ENCODE measurements at places on chromosomes 4 and X.

DNA sequence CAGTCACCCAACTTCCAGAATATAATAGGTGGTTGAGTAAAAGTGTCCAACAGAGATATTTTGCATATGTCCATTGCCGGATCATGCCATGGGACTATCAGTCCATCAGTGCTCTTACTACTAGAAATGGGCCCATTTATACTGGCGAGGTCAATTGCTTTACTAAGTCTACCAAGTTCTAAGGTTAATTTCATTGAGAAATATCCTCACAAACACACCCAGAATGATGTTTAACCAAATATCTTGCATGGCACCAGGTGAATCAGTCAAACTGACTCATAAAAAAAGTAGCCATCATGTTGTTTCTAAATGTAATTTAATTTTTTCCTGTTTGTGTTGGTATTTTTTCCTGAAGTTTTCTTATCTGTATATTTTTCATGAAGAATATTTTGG is 1217.0 kb downstream of the RAPGEF2 start:
- DNase-seq = no peak

DNA sequence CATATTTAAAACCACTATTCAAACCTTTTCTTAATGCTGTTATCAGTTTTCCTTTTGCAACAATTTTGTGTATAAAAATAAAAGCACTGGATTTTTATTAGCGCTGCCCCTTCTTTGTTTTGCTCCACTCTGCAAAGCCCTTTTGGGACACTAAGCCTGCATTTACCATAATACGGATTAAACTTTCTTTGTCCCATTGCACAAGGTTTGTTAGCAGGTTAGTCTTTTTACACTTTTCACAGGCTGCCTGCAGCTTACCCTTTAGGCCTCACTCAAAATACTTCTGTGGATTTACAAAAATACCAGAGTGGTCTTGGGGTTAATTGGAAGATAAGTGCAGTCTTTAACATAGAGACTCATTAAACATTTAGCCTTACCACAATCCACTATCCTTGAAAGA is 35.7 kb upstream of the MAB21L2 start:
- DNase-seq = no peak

DNA sequence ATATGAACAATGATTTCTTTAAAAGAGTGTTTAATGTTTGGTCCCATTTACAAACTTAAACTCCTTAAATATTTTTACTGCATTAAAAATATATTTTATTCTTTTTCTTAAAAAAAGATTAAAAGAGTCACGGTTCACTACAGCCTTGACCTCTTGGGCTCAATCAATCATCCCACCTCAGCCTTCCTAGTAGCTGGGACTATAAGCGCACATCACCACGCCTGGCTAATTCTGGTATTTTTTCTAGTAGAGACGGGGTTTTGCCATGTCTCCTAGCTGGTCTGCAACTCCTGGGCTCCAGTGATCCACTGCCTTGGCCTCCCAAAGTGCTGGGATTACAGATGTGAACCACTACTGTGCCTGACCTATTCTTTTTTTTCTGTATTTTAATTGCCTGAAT is 104.7 kb upstream of the TLR2 start:
- no peak for DNase-seq

- no peak for DNase-seq
These were observed 84.4 kb downstream of the HTRA3 start for GRCh38 chr4:8353912-8354453.

GRCh38 chr4:7470522-7471128 is 35.9 kb upstream of the PSAPL1 start:
- no peak for DNase-seq

GRCh38 chr4:95186666-95187065 is 362.1 kb downstream of the UNC5C start:
- no peak for DNase-seq

DNA sequence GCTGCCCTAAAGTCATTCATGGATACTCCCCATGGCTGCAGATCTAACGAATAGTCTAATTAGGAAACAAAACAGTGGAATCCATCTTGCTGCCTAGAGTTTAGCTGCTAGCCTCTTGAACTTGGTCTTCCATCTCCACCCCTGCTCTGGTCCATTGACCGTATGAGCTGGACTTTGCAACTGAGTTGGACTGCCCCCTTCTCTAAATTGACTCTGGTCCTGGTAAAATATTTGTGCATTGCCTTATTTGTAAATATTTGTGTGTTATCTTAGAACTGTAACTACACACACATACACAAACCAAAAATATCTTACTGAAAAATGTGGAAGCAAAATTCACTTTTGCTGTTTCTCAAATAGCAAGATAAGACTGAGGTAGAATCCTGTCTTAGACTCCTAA is 181.3 kb downstream of the NWD2 start:
- DNase-seq = no peak

DNA sequence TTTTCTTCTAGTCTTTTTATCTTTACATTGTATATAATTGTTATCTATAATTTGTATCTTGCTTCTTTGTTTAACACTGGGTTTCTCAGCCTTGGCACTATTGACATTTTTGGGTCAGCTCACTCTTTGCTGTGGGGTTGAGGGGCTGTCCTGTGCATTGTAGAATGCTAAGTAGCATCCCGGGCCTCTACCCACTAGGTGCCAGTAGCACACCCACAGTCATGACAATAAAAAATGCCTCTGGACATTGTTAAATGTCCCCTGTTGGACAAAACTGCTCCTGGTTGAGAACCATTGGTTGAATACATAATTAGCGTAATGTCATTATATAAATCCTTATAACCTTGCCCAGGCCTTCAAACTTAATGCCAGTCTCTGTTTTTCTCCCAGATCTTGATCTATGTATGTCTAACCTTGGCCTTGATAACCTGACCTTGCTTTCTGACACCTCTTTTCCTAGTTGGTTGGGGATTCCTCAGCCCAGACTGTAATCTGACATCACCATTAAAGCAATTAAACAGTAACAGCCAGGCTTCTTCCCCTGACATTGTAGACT is 46.1 kb downstream of the DCX start:
- no peak for DNase-seq

DNA sequence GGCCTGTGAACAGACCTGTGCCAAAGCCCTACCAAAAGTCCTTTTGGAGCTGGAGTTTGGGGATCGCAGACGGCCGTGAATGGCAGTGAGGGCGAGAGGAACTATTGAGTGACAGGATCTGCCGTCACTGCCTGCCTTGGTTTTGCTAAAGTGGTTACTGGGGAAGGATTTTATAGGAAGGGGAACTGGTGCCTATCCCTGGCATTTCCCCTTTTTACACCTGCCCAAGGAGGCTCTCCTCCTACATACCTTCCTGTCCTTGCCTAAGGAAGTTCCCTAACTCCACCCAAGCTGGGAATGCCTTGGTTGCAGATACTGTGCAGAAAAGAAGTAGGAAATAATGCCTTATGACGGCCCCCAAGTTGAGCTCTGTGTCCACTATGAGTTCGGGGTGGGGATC is 14.5 kb downstream of the LONRF3 start:
- no peak for DNase-seq

GRCh38 chr4:168509786-168510185 is 12.9 kb downstream of the PALLD start:
- no peak for DNase-seq

DNA sequence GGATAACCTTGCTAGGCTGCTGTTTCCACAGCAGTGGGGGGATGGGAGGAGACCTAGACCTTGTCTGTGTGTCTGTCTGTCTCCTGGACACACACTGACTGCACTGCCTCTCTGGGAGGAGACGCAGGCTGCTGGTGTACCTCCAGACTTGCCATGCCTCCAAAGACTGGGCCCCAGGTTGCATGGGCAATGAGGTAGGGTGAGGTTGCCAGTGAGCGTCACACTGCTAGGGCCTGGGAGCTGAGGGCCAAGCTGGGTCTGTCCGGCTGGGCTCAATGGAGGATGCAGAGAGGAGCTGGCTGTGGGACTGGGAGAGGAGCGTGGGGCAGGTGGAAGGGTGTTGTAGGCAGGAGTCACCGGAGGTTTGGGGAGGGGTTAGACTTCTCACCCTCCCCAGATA is 16.6 kb downstream of the MAGED2 start:
- no peak for DNase-seq

GRCh38 chr4:47641755-47642154 is 156.7 kb downstream of the ATP10D start:
- no peak for DNase-seq

DNA sequence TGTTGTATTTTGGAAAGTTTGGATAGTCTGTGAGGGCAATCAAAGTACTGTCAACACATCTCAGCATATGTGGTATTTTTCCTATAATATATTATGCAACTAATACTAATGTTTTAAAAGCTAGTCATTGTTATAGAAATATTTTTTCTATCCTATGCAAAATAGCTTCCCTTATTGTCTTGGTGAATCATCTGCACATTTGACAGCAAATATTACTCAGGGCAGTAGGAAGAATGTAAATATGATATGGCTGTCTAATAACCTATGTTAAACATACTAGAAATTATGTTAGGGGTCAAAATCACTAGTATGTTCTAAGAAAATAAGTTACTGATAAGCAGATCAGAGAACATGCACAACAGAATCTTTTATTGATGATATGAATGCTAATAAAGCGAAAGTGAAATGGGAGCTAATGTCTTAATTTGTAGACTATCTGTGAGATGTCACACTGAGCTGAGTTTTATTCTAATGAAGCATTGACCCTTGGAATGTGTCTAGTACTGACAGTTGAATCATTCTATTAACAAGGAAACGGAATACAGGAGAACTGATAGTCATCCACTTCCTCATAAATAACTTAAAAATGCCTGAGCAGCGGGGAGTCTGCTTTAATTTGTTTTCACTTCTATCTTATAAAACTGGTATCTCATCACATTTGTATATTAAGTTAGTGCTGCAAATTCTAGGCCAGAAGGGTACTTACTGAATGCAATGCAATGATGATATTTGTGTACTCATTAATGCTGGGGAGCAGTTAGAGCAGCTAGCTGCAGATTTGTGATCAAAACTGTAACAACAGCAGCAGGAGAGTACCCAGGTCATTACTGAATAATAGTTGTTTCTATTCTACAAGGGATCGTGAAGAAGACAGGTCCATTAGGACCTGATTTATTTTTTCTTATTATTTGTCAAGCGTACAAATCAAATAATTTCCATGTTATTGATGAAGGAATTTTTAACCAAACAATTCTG is 440.3 kb upstream of the AADAT start:
- no peak for DNase-seq

DNA sequence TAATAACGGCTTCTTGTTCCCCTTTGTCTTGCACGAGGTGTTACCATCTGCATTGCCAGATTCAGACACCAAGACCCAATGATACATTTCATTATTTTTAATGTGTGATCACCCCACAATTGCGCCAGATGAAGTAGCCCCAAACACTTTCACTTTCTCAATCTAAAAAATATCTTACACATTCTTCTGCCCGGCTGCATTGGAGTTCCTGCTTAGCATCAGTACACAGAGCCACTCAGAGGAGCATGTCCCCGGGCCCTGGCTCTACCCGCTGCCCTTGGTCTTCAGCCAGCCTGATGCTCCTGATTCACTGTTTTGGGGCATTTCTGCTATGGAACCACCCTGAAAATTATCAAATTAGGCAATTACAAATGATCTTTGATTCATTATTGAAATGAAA is 66.0 kb upstream of the TENM3 start:
- DNase-seq = no peak

GRCh38 chr4:98433691-98434090 is 172.5 kb downstream of the RAP1GDS1 start:
- no peak for DNase-seq

GRCh38 chr4:64417974-64418373 is 8.7 kb upstream of the TECRL start:
- no peak for DNase-seq

DNA sequence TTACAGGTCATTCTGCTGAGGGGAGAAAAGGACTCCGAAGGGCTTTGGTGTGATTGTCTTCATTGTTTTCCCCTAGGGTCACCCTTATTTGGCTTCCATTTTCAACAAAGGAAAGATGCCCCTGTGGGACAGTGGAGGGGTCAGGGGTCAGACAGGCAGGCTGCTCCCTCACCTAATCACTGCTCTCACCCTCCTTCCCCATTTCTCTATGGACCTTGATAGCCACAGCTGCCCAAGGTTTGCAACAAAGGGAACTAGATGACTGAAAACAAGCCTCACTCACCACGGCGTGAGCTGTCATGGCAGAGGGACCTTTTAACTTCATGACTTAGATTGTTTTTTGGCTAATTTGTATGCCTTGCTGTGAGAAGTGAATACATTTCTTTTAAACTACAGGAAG is 40.7 kb downstream of the C4orf51 start:
- no peak for DNase-seq

GRCh38 chr4:121278811-121279368 is 101.9 kb downstream of the QRFPR start:
- DNase-seq = no peak

- no peak for DNase-seq
These were observed 41.6 kb downstream of the TIGD2 start for GRCh38 chr4:89152972-89153371.

DNA sequence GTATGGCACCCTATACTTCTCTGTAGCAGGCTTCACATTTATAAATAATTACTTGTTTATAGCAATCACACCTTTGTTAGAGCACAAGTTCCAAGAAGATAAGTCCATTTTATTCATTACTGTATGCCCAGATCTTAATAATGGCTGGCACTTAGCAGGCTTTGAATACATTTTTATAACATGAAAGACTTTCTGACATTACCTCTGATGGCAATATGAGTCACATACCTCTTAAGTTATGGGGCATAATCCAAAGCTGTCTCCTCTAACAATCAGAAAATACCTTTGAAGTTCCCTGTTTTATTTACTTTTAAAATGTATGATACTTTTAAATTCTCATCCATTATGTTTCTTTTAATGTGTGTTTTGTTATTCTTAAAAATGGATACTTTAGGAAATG is 12.2 kb downstream of the SCRG1 start:
- no peak for DNase-seq

DNA sequence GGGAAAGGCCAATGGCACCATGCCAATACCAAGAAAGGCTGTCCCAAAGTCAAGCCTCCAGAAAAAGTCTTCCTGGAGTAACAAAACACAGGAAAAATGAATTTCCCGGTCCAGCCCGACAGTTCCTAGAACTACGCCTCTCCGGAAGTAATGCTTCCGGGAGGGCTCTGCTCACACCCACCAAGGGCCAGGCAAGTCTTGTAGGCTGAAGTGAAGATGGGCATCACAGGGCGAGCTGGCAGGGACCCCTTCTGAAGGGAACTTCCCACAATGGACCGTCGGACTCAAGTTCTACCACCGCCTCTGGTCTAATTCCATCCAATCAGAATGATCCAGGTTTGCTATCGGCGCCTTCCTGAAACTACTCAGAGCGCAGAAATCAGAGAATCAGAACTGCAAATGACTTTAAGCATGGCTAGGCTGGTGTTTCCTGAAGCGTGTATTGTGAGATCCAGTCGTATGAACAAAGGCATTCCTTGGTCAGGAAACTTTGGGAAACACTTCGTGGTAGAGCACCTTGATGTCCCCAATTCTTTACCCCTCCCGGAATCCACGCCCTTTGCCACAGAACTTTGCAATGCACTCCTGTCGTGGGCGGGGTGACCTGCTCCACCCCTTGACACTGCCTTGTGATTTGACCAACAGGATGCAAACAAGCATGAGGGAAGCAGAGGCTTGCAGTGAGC is 127.8 kb downstream of the BCOR start:
- DNase-seq = no peak

- no peak for DNase-seq
These were observed 25.7 kb downstream of the ACSL4 start for GRCh38 chrX:109707319-109707718.

Measured in stimulated activated CD8-positive, alpha-beta memory T cell treated with anti-CD3 and anti-CD28 coated beads, Interleukin-4, amount 100 ng/mL, for 1 hour (primary cell).